ENCODE measurements at places on chromosomes 6 and 20. TPM values are rescaled to one million over a fixed set of nuclear protein-coding genes. Genes with fewer than 3 reads are reported as not detected.

The SNAP91 gene
- total RNA-seq, result not detected

The LPA gene
- 0.33 TPM for total RNA-seq

The ELOVL2 gene
- total RNA-seq, result 2.6 TPM

The TNFAIP3 gene
- 21.3 TPM for total RNA-seq

The NCOA3 gene
- 57.1 TPM for total RNA-seq

The RGS17 gene
- total RNA-seq, result 0.66 TPM

The SIRPB2 gene
- total RNA-seq, result 30.9 TPM

The IL17A gene
- not detected for total RNA-seq

The KCNK5 gene
- 20.6 TPM for total RNA-seq

All from breast epithelium (tissue), 4 donors.